ENCODE measurements at places on chromosomes 6 and 20. TPM values are rescaled to one million over a fixed set of nuclear protein-coding genes. Genes with fewer than 3 reads are reported as not detected.

DNA sequence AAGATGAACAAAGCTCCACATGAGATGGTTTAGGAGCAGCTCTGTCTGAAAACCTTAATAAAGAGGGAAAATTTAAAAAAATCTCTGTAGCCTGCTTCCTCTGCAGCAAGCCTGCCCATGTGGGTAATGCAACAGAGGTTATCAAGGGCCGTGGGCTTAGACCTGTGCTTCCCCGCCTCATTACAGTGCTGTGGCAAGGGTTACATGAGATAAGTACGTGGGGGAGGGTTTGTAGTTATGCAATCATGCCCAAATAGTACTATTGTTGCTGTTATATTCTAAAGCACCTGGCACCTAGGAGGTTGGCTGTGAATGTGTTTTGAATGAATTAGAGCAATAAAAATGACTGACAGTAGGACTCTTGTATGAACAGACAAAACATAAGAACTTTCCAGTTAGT is 68.3 kb downstream of the PKHD1 start:
- DNase-seq = no peak

- DNase-seq = peak; percentile 99
Measured at GRCh38 chr6:148565930-148566663, 180.7 kb upstream of the UST start.

DNA sequence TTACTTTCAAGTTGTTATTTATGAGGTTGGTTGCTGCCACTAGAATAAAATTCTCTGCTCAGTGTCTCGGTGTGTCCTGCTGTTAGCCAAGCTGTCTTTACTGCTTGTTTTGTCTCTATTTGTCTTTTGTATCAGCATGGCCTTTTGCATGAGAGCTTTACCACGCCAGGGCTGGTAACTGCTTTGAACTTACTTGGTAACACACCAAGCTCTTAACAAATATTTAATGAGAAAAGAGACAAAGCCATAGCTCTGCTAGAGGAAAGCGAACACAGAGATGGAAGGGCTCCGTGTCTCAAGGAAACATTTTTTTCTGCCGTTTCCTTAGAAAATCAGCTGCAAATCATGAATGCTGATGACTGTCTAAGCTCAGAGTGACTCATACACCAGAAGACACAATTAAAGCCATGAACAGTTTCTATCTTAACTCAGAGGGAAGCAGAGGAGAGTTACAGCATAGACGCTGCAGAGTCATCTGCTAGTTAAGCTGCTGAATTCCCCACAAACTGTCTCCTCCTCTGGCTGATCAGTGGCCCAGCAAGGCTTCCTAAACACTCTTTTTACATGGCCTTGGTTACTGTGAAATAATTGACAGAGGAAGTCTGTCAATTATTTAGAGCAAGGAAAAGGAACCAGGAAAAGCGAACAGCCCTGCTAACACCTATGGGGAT is 44.8 kb downstream of the AGPAT4 start:
- DNase-seq = peak; percentile 91

SLC26A8 gene
- total RNA-seq = not detected

DNA sequence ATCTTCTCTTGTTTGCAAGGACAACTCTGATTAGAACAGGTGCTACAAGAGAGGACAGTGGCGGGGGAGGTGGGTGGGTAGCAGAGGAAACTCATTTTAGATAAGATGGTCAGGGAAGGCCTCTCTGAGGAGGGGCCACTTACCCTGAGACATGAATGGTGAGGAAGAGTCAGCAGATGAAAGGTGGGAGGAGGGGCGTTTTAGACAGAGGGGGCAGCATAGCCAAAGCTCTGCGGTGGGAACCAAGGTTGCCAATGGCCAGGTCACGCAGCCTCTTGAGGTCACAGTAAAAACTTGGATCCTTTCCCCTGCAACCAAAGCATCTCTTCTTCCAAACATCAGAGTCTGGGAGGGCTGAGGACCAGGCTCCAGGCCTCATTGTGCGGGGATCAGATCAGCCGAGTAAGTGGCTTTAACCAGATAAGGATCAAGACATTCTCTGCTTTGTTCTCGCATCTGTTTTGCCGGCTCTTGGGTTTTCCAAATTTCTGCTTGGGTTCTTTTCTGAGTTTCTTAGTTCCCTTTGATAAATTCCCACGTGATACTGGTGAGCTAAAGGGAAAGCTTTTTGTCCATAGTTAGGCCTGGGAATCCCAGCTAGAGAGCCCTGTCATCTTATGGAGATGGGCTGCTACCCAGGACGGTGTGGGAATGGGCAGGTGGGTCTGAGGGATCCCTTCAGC is 5.5 kb upstream of the CD40 start:
- DNase-seq = no peak

GRCh38 chr6:131998255-131998982 is 47.2 kb upstream of the CCN2 start:
- peak; percentile 42 for DNase-seq

Data from astrocyte (in vitro differentiated cells and primary cell).